Occipital lobe (tissue), 3 donors: ENCODE measurements at places on chromosomes 7 and 10.

- DNase-seq, result no peak
Measured at GRCh38 chr10:84398696-84399095, 70.3 kb downstream of the CCSER2 start.

DNA sequence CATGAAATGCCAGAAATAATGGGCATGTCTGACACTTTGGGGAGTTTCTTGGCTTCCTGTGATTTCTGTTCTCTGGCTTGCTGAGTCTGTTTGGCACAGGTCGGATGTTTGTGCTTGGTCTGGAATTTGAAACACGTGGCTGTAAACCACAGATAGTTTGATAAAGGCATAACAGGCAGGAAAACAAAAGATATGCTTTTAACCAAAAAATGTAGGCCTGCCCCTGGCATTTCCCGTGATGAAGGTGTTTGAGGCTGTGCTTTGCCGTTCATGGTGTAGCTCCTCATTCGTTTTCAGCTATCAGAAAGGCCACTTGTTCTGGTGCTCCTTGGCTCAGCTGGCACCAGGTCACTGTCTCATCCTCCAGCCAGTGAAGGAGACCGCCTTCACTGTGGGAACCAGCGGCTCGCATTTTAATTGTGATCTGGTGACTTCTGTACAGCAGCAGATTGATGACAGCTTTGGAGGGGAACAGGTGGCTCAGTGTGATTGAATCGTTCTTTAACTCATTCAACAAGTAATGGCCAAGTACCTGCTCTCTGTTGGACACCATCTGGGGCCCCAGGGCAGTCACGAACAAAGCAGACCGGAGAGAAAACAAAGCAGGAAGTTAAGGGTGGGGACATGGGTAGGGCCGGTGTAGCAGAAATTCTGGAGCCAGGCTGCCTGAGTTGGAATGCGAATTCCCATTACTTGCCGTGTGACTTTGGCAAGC lies 111.5 kb downstream of the CCNY start:
- no peak for DNase-seq

DNA sequence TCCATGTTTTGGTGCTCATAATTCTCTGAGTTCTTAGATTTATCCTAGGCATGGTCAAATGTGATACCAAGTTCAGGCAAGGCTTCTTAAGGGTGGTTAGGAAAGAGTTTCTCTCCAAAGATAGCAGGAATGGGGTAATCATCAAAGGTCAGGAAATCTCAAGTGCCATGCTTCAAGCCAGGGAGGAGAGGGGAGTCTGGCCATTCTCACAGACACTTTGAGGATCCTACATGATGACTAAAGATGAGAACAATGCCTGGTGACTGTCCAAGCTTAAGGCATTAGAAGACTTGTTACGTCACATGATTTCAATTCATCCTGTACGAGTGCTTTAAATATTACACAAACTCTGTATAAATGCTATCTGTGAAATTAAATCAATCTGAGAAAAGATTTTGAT lies 59.4 kb downstream of the POM121L12 start:
- no peak for DNase-seq

DNA sequence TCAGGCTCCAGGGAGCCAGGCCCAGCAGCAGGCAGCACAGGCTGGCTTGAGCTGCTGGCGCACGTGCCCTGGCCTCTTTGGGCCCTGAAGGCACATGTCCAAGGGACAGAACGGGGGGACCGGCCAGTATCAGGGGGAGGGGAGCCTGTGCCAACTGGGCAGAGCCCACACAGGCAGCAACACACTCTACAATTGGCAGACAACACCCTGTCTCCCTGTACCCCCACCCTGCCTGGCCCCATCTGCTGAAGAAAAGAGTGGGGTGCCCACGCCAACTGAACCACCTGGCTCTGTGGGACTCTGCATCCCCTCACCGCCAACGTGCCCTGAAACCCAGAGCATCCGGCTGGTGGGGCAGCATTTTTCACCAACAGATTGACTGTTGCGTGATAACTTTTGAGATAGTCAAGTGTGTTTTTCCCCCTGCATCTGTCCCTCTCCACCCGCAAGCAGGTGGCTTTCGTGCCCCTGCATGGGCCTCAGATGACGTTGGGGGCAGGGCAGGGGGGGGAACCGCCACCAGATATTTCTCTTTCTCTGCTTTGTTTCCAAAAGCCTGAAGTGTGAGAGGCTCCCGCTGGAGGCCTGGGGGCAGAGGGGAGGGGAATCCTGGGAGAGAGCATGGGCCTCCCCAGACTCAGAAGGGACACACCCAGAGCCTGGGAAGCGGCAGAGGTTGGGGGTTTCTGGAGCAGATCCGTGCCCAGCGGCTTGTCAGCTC lies 21.8 kb downstream of the SLIT1 start:
- no peak for DNase-seq

DNA sequence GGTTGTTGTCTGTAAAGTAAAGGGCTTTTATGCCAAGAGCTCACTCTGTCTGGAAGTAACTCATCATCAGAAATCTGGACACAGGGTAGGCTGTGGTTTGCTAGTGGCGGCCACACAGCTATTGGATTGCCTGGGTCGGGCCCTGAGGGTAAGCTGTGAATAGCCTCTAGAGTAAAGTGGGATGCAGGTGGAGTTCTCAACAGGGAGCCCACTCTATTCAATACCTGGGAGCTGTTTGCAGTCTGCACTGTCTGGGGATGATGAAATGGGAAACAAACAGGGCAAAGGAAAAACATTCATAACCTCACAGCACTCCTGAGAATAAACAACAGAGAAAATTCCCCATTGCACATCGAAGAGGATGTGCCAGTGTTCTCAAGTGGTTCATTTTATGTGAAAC lies 582.6 kb downstream of the CALN1 start:
- DNase-seq, result no peak

DNA sequence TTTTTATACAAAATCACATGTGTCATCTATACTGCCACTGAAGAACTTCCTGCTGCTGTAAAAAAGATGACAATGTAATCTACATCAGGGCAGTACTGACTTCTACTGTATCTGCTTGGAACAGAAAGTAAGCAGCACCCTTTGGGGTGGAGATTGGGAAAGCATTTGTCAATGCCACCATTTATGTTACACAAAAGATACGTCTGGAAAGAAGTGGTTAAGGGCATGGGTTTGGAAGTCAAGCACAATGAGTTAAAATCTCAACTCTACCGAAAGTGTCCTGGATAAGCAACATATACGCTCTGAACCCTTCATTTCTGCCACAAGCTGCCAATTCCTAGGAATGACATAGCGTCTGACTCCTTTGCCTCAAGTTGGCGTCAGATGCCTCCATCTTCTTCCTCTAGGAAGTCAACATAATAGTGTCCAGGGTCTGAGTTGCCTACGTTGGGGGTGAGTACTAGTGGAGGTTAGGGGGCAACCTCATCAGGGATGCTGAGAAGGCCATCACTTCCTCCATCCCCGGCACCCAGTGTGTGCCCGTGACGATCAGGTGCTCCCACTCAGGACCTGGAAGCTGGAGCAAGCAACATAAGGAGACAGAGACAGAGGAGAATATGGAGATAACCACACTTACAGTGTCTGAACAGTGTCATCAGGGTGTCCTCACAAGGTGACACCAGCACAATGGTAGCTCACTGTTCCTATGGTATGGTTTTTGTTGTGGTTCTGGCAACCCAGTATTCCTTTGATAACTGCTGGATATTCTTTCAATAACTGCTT lies 58.3 kb downstream of the SGMS1 start:
- DNase-seq, result no peak

GRCh38 chr7:83921941-83922607 lies 272.5 kb downstream of the SEMA3A start:
- DNase-seq, result no peak

GRCh38 chr10:28300027-28300426 lies 2.8 kb downstream of the MPP7 start:
- no peak for DNase-seq

DNA sequence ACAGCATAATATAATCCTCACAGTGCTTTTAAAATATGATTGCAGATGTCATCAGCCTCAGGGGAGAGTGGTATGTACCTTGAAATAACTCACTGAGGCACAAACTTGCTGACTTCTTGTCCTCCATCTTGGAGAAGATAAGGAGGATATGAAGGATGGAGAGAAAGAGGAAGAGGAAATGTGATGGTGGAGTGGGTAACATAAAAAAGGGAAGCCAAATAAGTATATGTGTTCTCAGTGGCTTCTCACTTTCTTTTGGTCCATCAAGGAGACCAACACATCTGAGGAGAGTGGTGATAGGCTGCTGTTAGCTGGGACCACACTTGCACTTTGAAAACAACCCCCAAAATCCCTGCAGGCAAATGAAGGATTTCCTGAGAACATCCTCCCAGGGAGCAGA lies 21.6 kb upstream of the ZNF37A start:
- no peak for DNase-seq
